SK-N-SH (cell line): ENCODE measurements at places on chromosomes 4 and X. TPM values are rescaled to one million over a fixed set of nuclear protein-coding genes. Genes with fewer than 3 reads are reported as not detected.
A peak's percentile ranks its signal among the peaks of the same experiment; 100 is the strongest.

DNA sequence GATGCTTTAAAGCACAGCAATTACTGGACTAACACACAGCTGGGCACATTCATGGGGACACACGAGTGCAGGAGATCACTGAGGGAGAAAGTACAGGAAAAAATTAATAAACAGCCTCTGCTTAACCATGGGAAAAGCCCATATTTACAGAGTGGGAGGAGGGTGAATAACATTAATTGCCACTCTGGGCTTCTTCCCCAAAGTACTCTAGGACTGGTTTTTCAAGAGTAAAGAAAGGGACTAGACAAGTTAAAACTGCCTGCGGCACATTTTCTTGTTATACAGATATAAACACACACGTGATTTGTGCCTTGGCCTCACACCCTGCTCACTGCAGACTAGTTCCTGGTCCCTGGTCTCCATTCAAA is 179.7 kb upstream of the TET2 start:
- no peak for DNase-seq

DNA sequence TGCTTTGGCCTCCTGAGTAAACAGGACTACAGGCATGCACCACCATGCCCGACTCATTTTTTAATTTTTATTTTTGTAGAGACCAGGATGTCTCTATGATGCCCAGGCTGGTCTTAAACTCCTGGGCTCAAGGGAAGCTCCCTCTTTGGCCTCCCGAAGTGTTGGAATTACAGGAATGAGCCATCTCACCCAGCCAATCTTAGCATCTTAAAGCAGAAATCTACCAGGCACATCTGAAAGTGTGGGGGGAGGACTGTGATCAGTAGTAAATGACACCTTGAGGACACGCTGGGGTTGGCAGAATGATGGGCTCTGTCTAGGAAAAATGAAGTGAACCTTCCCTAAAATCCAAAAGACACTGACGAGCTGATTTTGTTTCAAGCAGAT is 149.2 kb downstream of the SPATA18 start:
- DNase-seq, result no peak

DNA sequence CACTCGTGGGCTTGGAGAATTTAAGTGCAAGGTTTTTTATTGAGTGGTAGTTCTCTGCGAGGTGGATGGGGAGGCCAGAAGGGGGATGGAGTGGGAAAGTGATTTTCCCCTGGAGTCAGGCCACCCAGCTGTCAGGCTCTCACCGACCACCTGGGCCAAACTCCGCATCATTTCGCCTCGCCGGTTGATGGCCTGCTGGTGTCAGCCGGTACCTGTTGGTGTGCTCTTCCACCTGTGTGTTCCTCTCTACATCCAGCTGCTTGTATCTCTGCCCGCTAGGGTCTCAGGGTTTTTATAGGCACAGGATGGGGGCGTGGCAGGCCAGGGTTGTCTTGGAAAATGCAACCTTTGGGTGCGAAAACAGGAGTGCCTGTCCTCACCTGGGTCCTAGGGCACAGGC is 200.9 kb downstream of the DACH2 start:
- no peak for DNase-seq

GRCh38 chrX:69951753-69952152 is 98.0 kb downstream of the AWAT2 start:
- DNase-seq, result no peak

DNA sequence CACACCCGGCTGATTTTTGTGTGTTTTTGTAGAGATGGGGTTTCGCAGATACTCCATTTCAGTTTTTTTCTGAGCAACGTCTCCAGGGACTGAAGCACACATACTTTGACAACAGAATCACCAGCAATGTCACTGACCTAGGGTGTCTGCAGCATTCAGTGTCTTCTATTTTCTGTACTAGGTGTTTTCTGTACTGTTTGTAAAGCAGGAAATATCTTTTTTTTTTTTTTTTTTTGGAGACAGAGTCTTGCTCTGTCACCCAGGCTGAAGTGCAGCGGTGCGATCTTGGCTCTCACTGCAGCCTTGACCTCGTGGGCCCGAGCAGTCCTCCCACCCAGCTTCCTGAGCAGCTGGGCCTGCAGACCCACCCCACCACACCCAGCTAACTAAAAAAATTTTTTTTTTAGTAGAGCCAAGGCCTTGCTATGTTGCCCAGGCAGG is 8.9 kb downstream of the ADD1 start:
- no peak for DNase-seq

GRCh38 chrX:24207826-24208225 is 58.3 kb downstream of the ZFX start:
- no peak for DNase-seq

DNA sequence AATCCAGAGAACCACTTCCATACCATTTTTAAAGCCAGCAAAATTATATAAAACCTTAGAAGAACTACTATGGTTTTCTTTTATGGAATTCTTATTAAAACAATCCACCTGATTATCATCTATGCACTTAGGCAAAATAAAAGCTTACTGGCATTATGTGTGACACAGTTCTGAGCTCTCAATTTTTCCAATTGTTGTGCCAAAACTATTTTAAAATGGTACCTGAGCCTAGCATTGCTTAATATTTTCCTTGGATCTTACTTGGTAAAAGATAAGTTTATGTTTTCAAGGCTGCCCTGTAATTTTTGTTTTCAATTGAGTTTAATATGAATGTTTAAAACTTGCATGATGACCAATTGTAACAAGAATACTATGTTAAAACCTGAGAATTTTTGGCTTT is 201.3 kb downstream of the MAD2L1 start:
- DNase-seq, result no peak

GRCh38 chr4:43271946-43272345 is 379.4 kb downstream of the GRXCR1 start:
- no peak for DNase-seq

- no peak for DNase-seq
Measured at GRCh38 chr4:67658302-67658701, 42.7 kb downstream of the UBA6 start.

DNA sequence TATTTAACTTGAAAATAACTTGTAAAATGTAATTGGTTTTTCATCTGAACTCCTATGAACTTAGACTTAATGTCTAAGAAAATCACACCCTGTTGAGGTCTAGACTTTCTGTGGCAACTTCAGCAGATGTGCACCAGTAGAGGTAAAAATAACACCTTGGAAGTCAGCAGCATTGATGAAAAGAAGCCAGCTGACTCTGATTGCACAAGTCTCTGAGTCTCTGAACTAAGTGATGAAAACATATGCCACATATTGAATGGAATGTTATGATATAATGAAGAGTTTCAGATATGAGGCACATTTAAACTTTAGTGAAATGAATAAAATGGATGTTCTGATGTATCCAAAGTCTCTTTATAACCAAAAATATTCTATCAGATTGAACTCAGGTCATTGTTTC is 155.4 kb downstream of the GPM6A start:
- no peak for DNase-seq

GRCh38 chr4:140839888-140840790 is 84.0 kb upstream of the TBC1D9 start:
- DNase-seq, result no peak

GRCh38 chrX:71941145-71941544 is 30.5 kb downstream of the NHSL2 start:
- no peak for DNase-seq

DNA sequence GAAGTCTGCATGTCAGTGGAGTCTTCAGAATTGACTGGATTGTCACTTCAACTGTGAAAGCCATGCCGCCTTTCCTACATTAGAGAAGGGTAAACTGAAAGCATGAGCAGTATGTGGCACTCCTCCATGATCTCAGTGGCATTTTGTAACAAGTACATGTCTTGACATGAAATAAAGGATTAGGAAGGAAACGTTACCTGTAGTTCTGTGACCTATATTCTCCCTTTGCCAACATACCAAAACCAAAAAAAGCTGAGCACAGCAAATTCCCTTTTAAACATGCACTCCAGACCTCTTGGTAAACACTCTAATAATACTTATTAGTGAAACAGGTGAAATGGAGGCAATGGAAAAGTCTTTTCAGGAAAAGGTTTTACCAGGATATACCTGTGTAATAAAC is 344.2 kb downstream of the GRIA2 start:
- no peak for DNase-seq

DNA sequence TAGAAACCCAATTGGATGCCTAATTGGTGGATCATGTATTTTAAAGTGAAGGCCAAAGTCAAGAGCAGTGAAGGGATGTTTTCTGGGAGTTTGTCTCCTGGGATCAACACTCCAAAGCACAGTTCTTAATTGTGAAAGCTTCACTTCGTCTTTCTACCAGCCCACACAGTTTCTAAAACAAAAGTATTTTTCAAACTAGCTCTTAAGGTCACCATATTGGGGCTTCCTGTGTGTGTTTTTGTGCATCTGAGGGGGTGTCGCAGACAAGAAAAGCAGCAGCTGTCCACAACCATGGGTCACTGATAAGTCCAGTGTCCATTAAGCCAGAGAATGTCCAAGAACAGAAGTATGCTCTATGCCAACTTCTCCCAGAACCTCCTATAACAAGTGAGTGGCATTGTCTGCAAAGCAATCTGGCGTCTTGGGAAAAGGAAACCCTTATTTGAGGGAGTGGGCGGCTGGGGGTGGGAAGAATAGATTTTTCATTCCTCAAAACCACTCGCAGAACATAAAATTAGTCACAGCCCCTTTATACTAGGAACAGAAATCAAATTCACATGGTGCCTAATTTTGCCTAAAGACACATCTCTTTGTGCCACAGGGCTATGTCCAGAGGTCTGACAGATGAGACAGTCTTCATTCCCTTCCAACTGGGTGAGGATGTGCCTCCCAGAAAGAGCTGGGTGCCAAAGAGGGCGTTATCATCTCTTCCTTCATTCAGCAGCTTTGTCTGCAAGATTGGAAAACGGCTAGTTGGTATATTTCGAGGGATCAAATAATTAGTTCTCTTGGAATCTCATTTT is 610.4 kb downstream of the BCOR start:
- DNase-seq, result no peak

GRCh38 chr4:168811786-168812651 is 198.0 kb downstream of the CBR4 start:
- DNase-seq, result no peak

- no peak for DNase-seq
Measured at GRCh38 chr4:20889901-20890300, 189.6 kb downstream of the PACRGL start.

DNA sequence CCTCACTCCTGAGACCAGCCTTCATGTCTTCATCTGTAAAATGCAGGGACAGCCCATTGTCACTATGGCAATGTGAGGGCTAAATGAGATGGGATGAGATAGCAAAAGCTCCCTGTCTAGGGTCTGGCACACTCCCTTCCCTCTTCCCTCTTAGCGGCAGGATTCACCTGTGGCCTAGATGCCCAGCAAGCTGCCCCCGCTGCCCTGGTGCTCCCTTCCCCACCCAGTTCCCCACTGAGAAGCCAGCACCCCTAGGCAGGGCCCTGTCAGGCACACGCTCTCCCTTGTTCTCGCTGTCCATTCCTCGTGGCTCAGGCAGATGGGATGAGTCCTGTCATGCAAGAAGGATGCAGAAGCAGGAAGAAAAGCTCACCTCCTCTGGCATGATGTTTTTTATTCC is 49.2 kb upstream of the PJA1 start:
- DNase-seq, result no peak

GRCh38 chrX:129686422-129686948 is 31.7 kb upstream of the APLN start:
- no peak for DNase-seq

GRCh38 chr4:41024556-41025491 is 189.5 kb downstream of the APBB2 start:
- no peak for DNase-seq

DNA sequence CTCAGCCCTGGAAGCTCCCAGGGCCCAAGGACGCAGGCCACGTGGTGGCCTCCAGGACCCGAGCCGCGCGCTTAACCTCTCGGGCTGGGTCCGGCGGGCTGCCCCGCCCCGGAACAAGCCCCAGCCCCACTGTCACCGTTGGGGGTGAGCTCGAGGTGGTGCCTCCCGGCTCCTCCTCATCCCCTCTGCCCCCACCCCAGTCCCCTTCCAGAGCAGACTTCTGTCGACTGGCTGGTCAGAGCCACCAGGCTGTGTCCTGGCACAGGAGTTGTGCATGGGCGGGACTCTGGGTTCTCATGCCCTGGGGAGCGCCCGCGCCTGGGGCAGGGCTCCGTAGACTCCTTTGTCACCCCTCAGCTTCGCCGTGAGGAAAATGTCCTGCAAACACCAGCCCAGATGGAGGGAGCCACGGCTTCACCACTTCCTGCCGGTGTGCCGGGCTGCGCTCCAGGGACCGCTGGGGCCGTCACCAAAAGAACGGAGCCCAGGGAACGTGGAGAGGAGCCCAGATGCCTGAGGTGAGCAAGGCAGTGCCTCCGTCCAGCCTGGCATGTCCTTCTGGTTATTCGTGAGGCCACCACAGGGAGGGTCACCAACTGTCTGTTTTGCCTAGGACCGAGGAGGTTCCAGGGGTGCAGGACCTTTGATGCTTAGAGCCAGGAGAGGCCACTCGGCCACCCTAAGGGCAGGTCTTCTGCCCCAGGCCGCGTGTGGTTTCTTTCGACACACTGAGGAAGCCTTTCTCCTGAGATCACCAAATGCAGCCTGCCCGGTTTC is 7.1 kb upstream of the RGS12 start:
- peak; percentile 18 for DNase-seq

The FOXR2 gene
- polyA plus RNA-seq, result 3.4 and 6.3 TPM in 2 replicates

The DCAF8L2 gene
- 0.33 and 0.36 TPM in 2 replicates for polyA plus RNA-seq

The PNMA5 gene
- polyA plus RNA-seq, result not detected in 2 replicates

The BRS3 gene
- not detected in 2 replicates for polyA plus RNA-seq

The ADGRG4 gene
- polyA plus RNA-seq, result not detected in 2 replicates

The MAGEE1 gene
- 0.57 and 1.8 TPM in 2 replicates for polyA plus RNA-seq

The GPRIN3 gene
- polyA plus RNA-seq, result not detected in 2 replicates

The SPINK2 gene
- not detected in 2 replicates for polyA plus RNA-seq

The SMC1A gene
- 34.6 and 34.9 TPM in 2 replicates for polyA plus RNA-seq

The PABPC4L gene
- polyA plus RNA-seq, result not detected in 2 replicates

The NDST4 gene
- polyA plus RNA-seq, result not detected in 2 replicates

The POLR2B gene
- polyA plus RNA-seq, result 58.5 and 71.5 TPM in 2 replicates

The DACH2 gene
- polyA plus RNA-seq, result not detected in 2 replicates

The ARMCX2 gene
- 32.9 and 38.1 TPM in 2 replicates for polyA plus RNA-seq

The RGN gene
- 0.05 and 0.06 TPM in 2 replicates for polyA plus RNA-seq

The SPANXB1 gene
- polyA plus RNA-seq, result not detected in 2 replicates

The TMEM255A gene
- polyA plus RNA-seq, result 0.03 and 0.08 TPM in 2 replicates

The IL2 gene
- not detected in 2 replicates for polyA plus RNA-seq
